ENCODE measurements at places on chromosomes 12 and 14. TPM values are rescaled to one million over a fixed set of nuclear protein-coding genes. Genes with fewer than 3 reads are reported as not detected.

DNA sequence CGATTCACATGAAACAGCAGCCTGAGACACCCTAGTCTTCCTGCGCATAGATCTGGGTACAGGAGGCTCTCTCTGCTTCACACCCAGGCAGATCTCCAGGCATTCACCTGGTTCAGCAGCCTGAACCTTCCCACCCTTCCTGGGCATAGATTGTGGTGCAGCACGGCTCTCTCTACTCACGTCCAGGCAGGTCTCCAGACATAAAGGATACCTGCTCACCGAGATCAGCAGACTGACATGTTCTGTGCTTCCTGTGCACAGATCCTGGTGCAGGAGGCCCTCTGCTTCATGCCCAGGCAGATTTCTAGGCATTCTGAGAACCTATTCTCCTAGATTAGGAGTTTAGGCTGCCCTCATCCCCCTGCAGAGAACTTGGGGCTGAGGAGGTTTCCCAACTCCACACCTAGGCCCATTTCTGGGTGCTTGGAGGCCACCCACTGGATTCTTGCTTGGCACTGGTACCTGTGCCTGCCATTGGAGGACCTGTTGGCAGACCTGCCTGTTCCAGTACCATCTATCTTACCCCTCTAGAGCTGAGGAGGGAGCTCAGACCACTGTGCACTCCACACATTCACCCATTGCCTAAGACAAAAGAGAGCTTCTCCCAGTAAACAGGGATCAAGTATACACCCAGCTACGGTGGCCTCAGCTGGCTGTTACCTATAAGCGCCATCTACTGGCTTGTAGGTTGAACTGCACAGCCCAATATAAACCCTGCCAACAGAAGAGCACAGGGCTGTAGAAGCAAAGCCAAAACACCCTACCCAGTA is 28.0 kb upstream of the GARIN6 start:
- DNase-seq, result no peak
- no peak overlapping the region for H3K27ac ChIP-seq
- no peaks in the 10 kb centered on the region for H3K27me3 ChIP-seq
- H3K4me3 ChIP-seq, result no peak overlapping the region
- H3K4me1 ChIP-seq, result no peaks in the 10 kb centered on the region

GRCh38 chr14:64296561-64296960 is 2.4 kb upstream of the ESR2 start:
- peaks cover 16% of the 10 kb centered on the region for H3K4me1 ChIP-seq
- no peak overlapping the region for H3K4me3 ChIP-seq
- H3K27me3 ChIP-seq, result no peaks in the 10 kb centered on the region

GRCh38 chr12:67617629-67618028 is 30.9 kb upstream of the DYRK2 start:
- DNase-seq, result no peak
- no peaks in the 10 kb centered on the region for H3K27me3 ChIP-seq
- H3K36me3 ChIP-seq, result no peaks in the 10 kb centered on the region
- no peak overlapping the region for H3K4me3 ChIP-seq

GRCh38 chr12:93018610-93019009 is 89.5 kb upstream of the EEA1 start:
- no peak overlapping the region for H3K4me3 ChIP-seq
- no peaks in the 10 kb centered on the region for H3K27me3 ChIP-seq
- DNase-seq, result no peak
- H3K4me1 ChIP-seq, result 0 out of 2 replicates have a peak, but pooled peaks cover 3% of the 10 kb centered on the region
- no peaks in the 10 kb centered on the region for H3K36me3 ChIP-seq

- no peaks in the 10 kb centered on the region for H3K4me1 ChIP-seq
- H3K27me3 ChIP-seq, result no peaks in the 10 kb centered on the region
- no peak overlapping the region for H3K4me3 ChIP-seq
- no peak overlapping the region for H3K27ac ChIP-seq
Observed at GRCh38 chr14:50260511-50260910, 29.1 kb upstream of the SOS2 start.

DNA sequence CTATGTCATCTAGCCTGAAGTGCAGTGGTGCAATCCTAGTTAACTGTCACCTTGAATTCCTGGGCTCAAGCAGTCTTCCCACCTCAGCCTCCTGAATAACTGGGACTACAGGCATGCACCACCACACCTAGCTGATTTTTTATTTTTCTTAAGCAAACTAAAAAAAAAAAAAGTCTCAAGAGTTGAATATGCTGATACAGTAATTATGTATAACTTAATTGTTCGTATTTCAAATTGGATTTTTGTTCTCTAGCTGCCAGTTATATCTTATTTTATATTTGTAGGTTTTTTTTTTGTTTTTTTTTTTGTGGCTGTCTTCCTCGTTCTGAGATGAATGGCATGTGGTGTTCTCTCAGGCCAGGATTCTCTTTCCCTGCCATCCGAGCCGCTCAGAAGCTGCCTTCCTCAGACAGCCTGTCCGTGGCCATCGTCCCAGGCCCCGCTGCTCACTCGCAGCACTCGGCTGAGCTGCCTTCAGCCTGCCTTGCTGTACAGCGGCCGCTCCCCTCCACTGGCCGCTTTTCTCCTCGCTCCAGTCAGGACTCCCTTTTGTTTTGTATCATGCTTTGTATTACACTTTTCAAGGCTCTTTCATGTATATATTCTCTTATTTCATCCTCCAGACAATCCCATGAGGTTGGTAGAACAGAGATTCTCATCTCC is 53.3 kb downstream of the WDR20 start:
- no peak overlapping the region for H3K27ac ChIP-seq
- peaks cover 5% of the 10 kb centered on the region for H3K36me3 ChIP-seq
- no peak overlapping the region for H3K4me3 ChIP-seq
- no peaks in the 10 kb centered on the region for H3K27me3 ChIP-seq

DNA sequence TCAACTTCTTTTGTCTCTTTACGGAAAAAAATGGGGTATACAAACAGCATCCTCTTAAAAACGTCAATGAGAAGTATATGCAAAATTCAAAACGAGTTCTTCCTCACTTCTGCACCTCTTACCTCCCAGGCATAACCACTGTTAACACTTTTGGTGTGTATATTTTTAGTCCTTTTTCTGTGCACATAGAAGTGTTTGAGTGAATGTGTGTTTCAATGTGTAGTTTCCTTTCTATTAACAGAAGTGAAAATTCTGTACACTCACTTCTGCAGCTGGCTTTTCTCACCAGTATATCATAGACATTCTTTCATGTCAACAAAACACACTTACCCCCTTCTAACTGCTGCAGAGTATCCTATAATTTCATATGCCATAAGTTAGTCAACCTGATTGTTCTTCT is 5.4 kb downstream of the UBR7 start:
- no peak overlapping the region for H3K4me3 ChIP-seq
- peak; percentile 64 for DNase-seq
- no peaks in the 10 kb centered on the region for H3K27me3 ChIP-seq

DNA sequence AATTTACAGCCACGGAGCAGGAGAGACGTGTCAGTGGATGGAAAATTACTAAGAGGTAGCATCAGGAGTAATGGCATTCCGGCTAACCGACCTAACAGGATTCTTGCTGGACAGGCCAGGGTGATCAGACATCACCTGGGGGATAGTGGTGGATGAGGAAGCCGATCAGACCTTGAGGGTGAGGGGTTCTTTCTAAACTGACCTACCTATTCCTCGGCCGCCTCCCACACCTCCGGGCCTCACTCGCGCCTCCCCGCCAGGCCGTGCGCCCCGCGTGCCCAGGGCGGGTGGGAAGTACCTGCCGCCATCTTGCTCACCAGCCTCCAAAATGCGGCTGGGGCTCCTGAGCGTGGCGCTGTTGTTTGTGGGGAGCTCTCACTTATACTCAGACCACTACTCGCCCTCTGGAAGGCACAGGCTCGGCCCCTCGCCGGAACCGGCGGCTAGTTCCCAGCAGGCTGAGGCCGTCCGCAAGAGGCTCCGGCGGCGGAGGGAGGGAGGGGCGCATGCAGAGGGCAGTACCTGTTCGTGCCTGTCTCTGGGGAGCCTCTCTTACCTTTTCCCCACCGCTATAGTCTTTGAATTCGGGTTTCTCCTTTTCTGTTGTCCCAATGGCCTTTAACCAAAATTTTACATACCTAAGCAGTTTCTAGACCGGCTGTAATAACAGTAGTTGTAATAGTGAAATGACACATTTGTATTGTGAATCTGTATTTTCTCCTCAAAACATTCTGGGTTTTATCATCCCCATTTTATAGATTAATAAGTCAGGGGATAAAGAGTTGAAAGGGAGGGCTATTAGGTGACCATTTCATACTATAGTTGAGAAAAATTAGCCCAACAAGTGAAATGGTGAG is at the start of gene TMPRSS12:
TSS of gene TMPRSS12 (plus strand) at position 290 of the 857 bp plus-strand sequence. CDS start at position 329, 39 bp downstream.
- no peak for DNase-seq
- H3K4me1 ChIP-seq, result no peaks in the 10 kb centered on the region
- H3K27me3 ChIP-seq, result no peaks in the 10 kb centered on the region

- no peaks in the 10 kb centered on the region for H3K4me1 ChIP-seq
- no peak overlapping the region for H3K27ac ChIP-seq
- H3K4me3 ChIP-seq, result no peak overlapping the region
- H3K36me3 ChIP-seq, result no peaks in the 10 kb centered on the region
- DNase-seq, result no peak
Observed at GRCh38 chr12:34287986-34288962, 266.0 kb downstream of the ALG10 start.

- H3K27me3 ChIP-seq, result no peaks in the 10 kb centered on the region
- H3K4me1 ChIP-seq, result no peaks in the 10 kb centered on the region
Observed at GRCh38 chr12:107277855-107278254, 184.5 kb upstream of the CRY1 start.

DNA sequence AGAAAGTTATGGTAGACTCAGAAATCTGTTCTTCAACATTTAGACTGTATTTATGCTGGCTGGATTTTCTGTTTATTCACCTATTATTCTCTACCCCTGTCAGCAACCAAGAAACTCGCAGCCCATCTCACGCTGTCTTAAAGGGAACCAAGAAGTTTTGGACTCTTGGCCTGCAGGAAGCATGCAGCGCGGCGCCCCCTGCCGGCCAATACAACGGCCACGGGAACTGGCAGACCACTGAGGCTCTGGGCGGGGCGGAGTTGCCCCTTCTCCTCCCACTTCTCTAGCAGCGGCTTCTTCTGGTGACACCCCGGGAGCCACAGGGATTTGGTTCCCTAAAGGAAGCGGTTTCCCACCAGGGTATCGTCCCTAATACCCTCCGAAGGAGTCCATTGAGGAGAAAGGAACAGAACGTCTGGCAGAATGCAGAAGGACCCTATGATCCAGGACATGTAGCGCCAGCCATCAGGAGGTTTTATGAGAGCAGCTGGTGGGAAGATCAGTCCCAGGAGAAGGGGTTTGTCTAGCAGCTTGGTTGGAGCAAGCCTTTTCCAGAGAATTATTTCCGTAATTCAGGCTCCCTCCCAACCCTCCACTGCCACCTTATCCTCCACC is 21.0 kb upstream of the RNASE2 start:
- H3K36me3 ChIP-seq, result no peaks in the 10 kb centered on the region
- H3K4me3 ChIP-seq, result no peak overlapping the region
- no peaks in the 10 kb centered on the region for H3K27me3 ChIP-seq
- DNase-seq, result no peak

- H3K4me3 ChIP-seq, result no peak overlapping the region
- H3K4me1 ChIP-seq, result no peaks in the 10 kb centered on the region
- no peak overlapping the region for H3K27ac ChIP-seq
- no peaks in the 10 kb centered on the region for H3K27me3 ChIP-seq
- DNase-seq, result no peak
Observed at GRCh38 chr12:71503579-71504391, 64.2 kb downstream of the LGR5 start.

DNA sequence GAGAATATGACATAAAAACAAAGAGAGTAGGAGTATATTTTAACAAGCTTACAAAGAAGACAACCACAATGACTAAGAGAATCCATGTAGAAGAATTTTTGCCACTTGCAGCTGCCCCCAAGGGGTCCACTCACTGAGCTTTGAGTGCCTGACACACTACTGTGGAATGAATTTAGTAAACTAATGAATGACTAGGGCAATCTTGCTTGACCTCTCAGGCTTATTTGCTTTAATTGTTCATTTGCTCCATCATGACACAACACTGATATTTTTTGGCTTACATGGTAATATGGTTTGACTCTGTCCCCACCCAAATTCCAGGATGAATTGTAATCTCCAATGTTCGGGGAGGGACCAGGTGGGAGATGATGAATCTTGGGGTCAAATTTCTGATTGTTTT is 249.1 kb upstream of the FAR2 start:
- H3K4me1 ChIP-seq, result no peaks in the 10 kb centered on the region
- H3K27ac ChIP-seq, result no peak overlapping the region
- no peak overlapping the region for H3K4me3 ChIP-seq
- H3K27me3 ChIP-seq, result no peaks in the 10 kb centered on the region

GRCh38 chr14:76250302-76250701 is 98.6 kb downstream of the GPATCH2L start:
- no peaks in the 10 kb centered on the region for H3K4me1 ChIP-seq
- DNase-seq, result no peak
- H3K4me3 ChIP-seq, result no peak overlapping the region
- H3K36me3 ChIP-seq, result no peaks in the 10 kb centered on the region
- H3K27me3 ChIP-seq, result no peaks in the 10 kb centered on the region

DNA sequence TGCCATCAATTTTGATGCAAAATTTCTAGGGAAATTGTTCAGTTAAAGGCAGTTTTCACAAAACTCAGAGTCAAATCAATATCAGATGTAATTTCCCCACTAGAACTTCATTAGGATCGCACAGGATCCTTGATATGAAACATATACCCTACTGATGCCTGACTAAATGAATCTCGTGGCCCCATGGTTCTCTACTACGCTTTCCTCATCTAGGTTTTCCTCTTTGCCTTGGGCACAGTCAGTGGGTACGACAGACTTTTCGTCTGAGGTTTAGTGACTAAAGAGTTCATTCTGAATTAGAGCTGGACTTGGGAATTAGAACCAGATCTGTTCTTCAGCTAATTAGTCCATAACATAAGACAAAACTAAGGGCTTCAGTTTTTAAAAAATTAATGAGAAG is 42.5 kb upstream of the GNPNAT1 start:
- no peak overlapping the region for H3K27ac ChIP-seq
- no peaks in the 10 kb centered on the region for H3K36me3 ChIP-seq
- H3K27me3 ChIP-seq, result no peaks in the 10 kb centered on the region
- H3K4me1 ChIP-seq, result no peaks in the 10 kb centered on the region

DNA sequence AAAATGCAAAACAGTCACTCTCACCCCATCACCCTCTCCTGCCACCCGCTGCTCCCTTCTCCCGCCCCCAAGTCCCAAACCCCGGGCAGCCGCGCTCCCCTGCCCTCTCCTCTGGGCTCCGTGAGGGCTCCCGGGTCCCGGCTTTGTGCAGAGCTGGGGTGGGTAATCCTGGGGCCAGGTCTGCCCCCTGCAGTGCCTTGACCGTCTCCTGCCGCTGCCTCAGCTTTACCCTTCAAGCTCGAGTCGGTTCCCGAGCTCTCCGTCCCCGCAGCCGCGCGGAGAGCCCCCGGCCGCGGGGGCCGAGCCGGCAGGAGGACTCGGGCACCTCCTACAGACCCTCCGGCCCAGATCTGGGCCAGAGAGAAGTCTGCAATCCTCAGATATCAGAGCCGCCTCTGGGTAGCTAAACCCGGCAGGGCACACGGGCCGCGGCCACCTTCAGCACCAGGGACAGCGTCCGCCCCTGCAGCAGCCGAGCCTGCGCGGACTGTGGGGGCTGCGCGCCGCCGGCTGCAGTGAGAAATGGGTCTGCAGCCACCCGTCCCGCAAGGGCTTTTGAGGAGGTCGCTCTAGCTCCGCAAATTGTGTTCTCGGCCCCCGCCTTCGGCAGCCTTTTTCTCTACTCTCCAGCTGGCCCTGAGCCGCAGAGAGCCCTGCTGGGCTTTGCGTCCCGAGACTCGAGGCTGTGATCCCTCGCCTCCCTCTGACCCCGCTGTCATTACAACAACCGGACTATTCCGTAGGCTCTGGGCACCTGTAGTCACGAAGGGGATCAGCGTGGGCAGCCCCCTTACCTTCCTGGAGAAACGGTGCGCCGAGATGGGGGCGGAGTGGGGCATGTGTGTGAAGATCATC is 1.2 kb downstream of the PRMT8 start:
- no peaks in the 10 kb centered on the region for H3K4me1 ChIP-seq
- H3K27ac ChIP-seq, result no peak overlapping the region
- H3K27me3 ChIP-seq, result peaks cover 6% of the 10 kb centered on the region

Gene FAM222A
- 0.37 TPM for total RNA-seq

Gene SDS
- not detected for total RNA-seq

Gene AMN
- total RNA-seq, result 0.33 TPM

Gene SDSL
- 1.3 TPM for total RNA-seq

Gene DACT1
- 1.3 TPM for total RNA-seq

Gene CCND2
- 260 TPM for total RNA-seq

Gene IGF1
- 3.2 TPM for total RNA-seq

Data from GM12878 (cell line).